SW 1271 (cell line): ENCODE measurements at places on chromosomes 3 and 15.

- no peak for DNase-seq
Observed at GRCh38 chr15:78811124-78811824, at the start of gene ADAMTS7. TSS of gene ADAMTS7 (minus strand) at chr15:78811464. CDS start at chr15:78811220, 244 bp downstream.

GRCh38 chr3:125351814-125352456 lies 23.2 kb downstream of the ZNF148 start:
- no peak for DNase-seq

DNA sequence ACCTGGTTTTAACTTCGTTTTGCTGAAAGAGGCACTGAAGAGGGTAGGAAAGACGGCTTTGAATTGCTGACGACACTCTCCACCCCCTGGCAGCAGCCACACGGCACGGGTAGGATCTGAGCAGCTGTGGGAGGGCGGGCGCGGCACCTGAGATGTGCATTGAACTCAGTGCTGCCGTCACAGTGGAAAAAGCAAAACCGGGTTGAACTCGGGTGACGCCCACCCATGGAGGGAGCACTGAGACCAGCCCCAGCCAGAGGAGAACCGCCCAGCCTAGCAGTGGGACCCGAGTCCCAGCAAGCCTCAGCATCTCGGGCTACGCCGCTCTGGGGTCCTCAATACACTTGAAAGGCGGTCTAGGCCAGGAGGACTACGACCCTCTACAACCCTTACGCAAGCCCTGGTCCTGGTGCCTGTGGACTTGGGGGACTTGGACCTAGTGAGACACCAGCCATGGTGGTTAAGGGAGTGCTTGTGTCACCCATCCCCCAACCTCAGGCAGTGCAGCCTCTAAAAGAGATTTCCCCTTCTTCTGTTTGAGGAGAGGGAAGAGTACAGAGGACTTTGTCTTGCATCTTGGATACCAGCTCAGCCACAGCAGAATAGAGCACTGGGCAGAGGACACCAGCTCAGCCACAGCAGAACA lies 50.0 kb upstream of the RPL35A start:
- DNase-seq = no peak

GRCh38 chr3:63976161-63976871 lies 47.0 kb downstream of the PSMD6 start:
- peak; percentile 18 for DNase-seq
